Left lung (tissue), 14 donors: ENCODE measurements at places on chromosomes 5 and 9. TPM values are rescaled to one million over a fixed set of nuclear protein-coding genes. Genes with fewer than 3 reads are reported as not detected.

Gene POU5F2
- 0.08 TPM for polyA plus RNA-seq

- no peaks in the 10 kb centered on the region for H3K36me3 ChIP-seq
- no peaks in the 10 kb centered on the region for H3K27me3 ChIP-seq
- DNase-seq = no peak
- no peak overlapping the region for H3K4me3 ChIP-seq
These were observed 243.9 kb upstream of the ATP10B start for GRCh38 chr5:161095953-161096352.

Gene DIRAS2
- 0.58 TPM for polyA plus RNA-seq

Gene SLC6A3
- polyA plus RNA-seq = 3.0 TPM

Gene MARCOL
- polyA plus RNA-seq = not detected

Gene ACOT12
- polyA plus RNA-seq = 0.63 TPM

GRCh38 chr9:107215381-107215780 lies 67.7 kb upstream of the RAD23B start:
- no peak overlapping the region for H3K4me3 ChIP-seq
- no peak overlapping the region for H3K27ac ChIP-seq
- H3K27me3 ChIP-seq = no peaks in the 10 kb centered on the region
- H3K4me1 ChIP-seq = peaks cover 30% of the 10 kb centered on the region

Gene TAF11L5
- not detected for polyA plus RNA-seq

Gene QRFP
- polyA plus RNA-seq = 0.31 TPM

Gene PCDHGB6
- polyA plus RNA-seq = 9.4 TPM

- no peaks in the 10 kb centered on the region for H3K36me3 ChIP-seq
- H3K4me1 ChIP-seq = no peaks in the 10 kb centered on the region
- no peaks in the 10 kb centered on the region for H3K27me3 ChIP-seq
These were observed 358.8 kb downstream of the MAN2A1 start for GRCh38 chr5:110048491-110048890.

GRCh38 chr9:122190597-122191381 lies 31.1 kb downstream of the MORN5 start:
- no peaks in the 10 kb centered on the region for H3K27me3 ChIP-seq
- no peaks in the 10 kb centered on the region for H3K4me1 ChIP-seq
- H3K36me3 ChIP-seq = no peaks in the 10 kb centered on the region
- no peak overlapping the region for H3K27ac ChIP-seq
- peak; percentile 63 for DNase-seq

DNA sequence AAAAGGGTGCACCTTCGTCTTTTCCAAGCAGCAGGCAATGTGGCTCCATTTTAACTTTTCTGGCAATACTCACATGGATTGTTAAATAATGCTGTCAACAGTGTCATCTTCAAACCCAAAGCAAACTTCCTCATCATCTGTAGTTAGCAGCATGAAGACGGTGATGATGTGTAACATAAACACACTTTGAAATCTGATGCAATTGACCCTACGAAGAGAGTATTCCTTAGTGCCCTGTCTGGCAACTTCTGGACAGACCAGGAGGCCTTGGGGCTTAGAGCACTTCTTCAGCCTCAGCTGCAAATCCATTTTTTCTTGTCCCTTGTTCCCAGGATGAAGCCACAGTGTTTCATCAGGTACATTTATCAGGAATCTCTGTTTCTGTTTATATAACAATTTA lies 149.1 kb downstream of the GHR start:
- H3K27ac ChIP-seq = no peak overlapping the region
- no peaks in the 10 kb centered on the region for H3K27me3 ChIP-seq
- H3K4me3 ChIP-seq = no peak overlapping the region
- DNase-seq = no peak
- H3K36me3 ChIP-seq = no peaks in the 10 kb centered on the region

- no peaks in the 10 kb centered on the region for H3K36me3 ChIP-seq
- no peaks in the 10 kb centered on the region for H3K27me3 ChIP-seq
- H3K4me3 ChIP-seq = no peak overlapping the region
- no peak overlapping the region for H3K27ac ChIP-seq
- no peak for DNase-seq
These were observed 224.4 kb downstream of the EBF1 start for GRCh38 chr5:158875272-158875679.

Gene CER1
- polyA plus RNA-seq = 0.44 TPM

DNA sequence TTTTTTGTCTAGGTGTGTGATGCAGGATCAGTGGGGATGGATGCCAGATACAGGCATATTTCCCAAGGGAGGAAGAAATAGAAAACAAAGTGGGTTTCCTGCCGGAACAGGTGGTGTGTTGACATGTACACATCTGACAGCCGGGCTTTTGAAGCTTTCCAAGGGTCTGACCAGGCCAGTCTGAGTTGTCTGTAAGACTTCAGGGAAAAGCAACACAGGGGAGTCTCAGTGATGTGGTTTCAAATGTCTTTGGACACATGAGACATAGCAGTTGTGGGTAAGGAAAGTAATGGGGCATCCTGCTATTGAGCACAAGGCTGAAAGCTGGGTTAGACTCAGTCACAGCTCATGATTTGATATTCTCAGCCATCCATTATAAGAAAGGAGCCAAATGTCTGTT lies 274.9 kb downstream of the PIK3R1 start:
- H3K27ac ChIP-seq = no peak overlapping the region
- H3K36me3 ChIP-seq = no peaks in the 10 kb centered on the region
- H3K4me3 ChIP-seq = no peak overlapping the region
- no peaks in the 10 kb centered on the region for H3K4me1 ChIP-seq
- no peak for DNase-seq
- no peaks in the 10 kb centered on the region for H3K27me3 ChIP-seq

DNA sequence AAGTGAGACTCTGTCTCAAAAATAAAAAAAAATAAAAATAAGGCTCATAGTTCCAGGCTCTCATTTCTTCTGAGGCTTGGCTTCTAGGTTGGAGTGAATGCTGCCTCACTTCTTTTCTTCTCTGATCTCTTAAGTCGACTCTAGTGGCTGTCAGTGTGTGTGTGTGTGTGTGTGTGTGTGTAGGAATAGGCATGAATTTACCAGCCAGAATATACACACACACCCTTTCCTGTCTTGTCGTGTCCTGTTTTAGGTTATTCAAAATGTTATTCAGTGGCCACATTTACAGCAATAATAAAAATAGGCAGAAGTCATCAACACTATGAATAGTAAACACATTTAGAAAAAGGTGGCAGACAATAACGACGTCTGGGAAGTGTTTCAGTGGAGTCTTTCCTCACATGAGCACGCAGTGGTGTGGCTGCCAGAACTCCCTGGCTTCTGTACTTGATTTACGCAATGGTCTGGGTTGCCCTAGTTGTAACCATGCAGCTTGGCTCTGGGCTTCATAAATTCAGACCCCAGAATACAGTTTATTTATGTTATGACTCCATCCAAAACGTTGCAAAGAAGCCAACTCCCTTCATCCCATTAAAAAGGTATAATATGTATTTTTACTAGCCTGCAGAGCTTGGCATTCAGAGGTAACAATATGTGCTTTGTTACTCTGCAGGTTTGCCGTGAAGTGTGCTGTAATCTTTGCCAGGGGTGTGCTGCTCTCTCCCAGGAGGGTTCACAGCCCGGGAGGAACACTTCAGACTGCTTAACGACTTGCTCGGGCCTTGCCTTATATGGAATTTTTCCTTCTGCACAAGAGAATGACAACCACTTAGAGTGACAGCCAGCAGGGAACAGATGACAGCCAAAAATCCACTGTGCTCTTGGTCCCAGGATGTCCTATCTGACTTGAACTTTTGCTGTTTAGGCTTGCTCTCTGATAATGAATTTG lies 34.4 kb upstream of the PALM2AKAP2 start:
- DNase-seq = no peak
- H3K27me3 ChIP-seq = no peaks in the 10 kb centered on the region

- H3K4me3 ChIP-seq = no peak overlapping the region
- H3K27ac ChIP-seq = no peak overlapping the region
- DNase-seq = no peak
- no peaks in the 10 kb centered on the region for H3K36me3 ChIP-seq
These were observed 456.5 kb upstream of the CDH9 start for GRCh38 chr5:27494887-27495286.

DNA sequence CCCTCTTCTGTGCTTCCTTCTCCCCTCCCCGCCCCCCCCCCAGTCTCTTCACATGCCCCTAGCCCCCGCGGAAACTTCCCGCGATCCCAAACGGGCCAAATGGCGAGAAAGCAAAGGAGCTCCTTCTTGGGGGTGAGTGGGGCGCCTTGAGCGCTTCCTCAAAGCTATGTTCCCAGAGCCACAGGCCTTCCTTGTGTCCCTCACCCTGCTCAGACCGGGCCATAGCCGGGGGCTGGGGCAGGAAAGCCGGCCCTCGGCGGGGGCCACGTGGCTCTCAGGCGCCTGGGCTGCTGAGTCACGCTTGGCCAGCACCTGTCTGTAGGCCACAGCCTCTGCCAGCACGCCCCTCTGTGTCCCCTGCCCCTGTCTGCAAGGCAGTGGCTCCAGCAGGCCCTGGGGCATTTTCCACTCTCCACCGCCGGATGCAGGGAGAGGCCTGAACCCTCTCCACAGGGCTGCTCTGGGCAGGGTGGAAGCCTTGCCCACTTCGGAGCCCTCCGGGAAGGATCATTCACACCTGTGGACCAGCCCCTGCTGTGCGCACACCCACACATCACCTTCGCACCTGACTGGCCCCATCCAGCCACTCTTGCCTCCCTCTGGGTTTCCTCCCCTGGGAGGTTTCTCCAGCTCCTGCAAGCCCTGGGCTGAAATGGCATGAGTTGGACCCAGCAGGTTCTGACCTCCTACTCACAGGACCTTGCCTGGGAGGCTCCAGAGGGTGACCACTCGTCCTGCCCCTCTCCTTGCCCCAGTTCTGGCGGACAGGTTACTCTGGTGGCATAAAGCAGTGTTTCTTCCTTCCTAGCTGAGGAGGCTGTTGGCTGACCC lies 1.2 kb upstream of the SQSTM1 start:
- H3K27me3 ChIP-seq = no peaks in the 10 kb centered on the region
- H3K4me3 ChIP-seq = peak overlapping the region; percentile 96
- peaks cover 30% of the 10 kb centered on the region for H3K36me3 ChIP-seq
- H3K27ac ChIP-seq = peak overlapping the region; percentile 98
- DNase-seq = peak; percentile 94
- peaks cover 70% of the 10 kb centered on the region for H3K4me1 ChIP-seq

- no peak overlapping the region for H3K4me3 ChIP-seq
- H3K36me3 ChIP-seq = no peaks in the 10 kb centered on the region
- no peaks in the 10 kb centered on the region for H3K4me1 ChIP-seq
These were observed 458.3 kb upstream of the ACTBL2 start for GRCh38 chr5:57940879-57941278.

GRCh38 chr9:137691646-137692351 lies 73.0 kb downstream of the EHMT1 start:
- no peaks in the 10 kb centered on the region for H3K36me3 ChIP-seq
- DNase-seq = peak; percentile 63
- H3K4me1 ChIP-seq = peaks cover 15% of the 10 kb centered on the region
- no peaks in the 10 kb centered on the region for H3K27me3 ChIP-seq
- no peak overlapping the region for H3K4me3 ChIP-seq
- peak overlapping the region; percentile 46 for H3K27ac ChIP-seq

- no peak for DNase-seq
- no peaks in the 10 kb centered on the region for H3K27me3 ChIP-seq
- no peak overlapping the region for H3K27ac ChIP-seq
- no peaks in the 10 kb centered on the region for H3K4me1 ChIP-seq
- H3K4me3 ChIP-seq = no peak overlapping the region
These were observed 129.4 kb downstream of the LPAR1 start for GRCh38 chr9:110908894-110909293.

Gene PCDHB13
- polyA plus RNA-seq = 5.8 TPM

Gene ANKRD31
- polyA plus RNA-seq = 0.75 TPM

DNA sequence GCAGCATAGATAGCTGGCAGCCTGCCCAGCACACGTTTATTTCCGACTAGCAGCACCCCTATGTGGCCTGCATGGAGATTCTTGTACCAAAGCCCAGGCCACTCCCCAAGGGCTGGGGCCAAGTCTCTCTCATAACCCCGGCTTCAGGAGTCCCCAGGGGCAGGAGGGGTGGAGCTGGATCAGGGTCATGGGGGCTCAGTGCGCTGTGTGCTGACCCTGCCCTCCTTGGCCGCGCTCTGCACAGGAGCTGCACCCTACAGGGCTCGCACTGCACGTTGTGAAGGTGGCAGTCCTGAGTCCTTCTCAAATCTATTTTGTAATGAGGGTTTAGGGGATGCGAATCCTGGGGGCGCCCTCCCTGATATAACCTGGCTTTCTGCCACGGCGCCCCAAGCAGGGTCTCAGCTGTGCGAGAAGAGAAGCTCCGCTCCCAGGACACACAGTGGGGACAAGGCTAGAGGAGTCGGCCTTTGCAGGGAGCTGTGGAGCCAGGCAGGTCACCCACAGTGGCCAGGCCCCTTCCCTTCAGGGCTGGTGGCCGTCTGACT lies 28.6 kb downstream of the NKD2 start:
- no peaks in the 10 kb centered on the region for H3K4me1 ChIP-seq
- H3K27ac ChIP-seq = no peak overlapping the region
- no peak for DNase-seq
- H3K27me3 ChIP-seq = no peaks in the 10 kb centered on the region
- no peak overlapping the region for H3K4me3 ChIP-seq
- no peaks in the 10 kb centered on the region for H3K36me3 ChIP-seq

Gene C9orf153
- 0.31 TPM for polyA plus RNA-seq

GRCh38 chr5:52705720-52706119 lies 82.0 kb upstream of the ITGA1 start:
- no peaks in the 10 kb centered on the region for H3K36me3 ChIP-seq
- no peaks in the 10 kb centered on the region for H3K27me3 ChIP-seq
- peaks cover 16% of the 10 kb centered on the region for H3K4me1 ChIP-seq
- H3K4me3 ChIP-seq = no peak overlapping the region

DNA sequence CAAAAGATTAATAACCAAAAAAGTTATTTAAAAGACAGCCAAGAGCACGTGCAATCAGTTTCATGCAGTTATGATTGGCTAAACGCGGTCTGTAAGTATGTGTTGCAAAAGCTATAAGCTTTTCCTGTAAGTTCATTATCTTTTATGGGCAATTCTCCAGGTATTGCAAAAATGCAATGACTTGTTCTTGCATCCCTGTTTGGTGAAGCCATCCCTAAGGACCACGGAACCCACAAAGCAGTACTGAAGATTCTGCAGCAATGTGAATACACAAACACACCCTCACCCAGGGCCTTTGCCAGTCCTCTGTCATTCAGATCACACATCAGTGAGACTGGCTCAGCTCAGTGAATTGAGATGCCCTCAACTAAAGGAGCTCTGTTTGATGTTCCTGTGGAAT lies 11.4 kb downstream of the GCNT4 start:
- H3K36me3 ChIP-seq = no peaks in the 10 kb centered on the region
- no peak overlapping the region for H3K4me3 ChIP-seq
- DNase-seq = no peak
- no peaks in the 10 kb centered on the region for H3K4me1 ChIP-seq

GRCh38 chr9:77798140-77798539 lies 150.0 kb upstream of the GNA14 start:
- no peak for DNase-seq
- no peaks in the 10 kb centered on the region for H3K36me3 ChIP-seq
- H3K4me3 ChIP-seq = no peak overlapping the region
- peaks cover 6% of the 10 kb centered on the region for H3K4me1 ChIP-seq

DNA sequence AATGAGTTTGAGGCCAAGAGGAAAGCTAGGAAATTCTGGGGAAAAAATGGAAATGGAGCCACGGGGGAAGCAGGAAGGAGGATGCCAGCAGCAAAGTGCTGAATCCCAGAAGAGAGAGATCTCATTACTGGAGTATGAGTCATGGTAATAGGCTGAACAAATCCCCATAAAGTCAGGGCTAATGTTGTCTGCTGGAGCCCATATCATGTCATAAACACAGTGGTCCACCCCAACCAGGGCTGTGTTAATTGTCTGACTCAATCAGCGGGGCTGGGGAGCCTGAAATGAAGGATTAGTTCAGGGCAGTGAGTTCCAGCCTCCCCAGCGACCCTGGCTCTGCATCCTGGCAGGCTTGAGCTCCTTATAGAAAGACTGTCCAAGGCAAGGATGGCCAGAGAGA lies 68.8 kb downstream of the TLR4 start:
- no peaks in the 10 kb centered on the region for H3K36me3 ChIP-seq
- no peak overlapping the region for H3K27ac ChIP-seq
- no peaks in the 10 kb centered on the region for H3K27me3 ChIP-seq
- H3K4me3 ChIP-seq = no peak overlapping the region
- no peak for DNase-seq
